ENCODE measurements at places on chromosomes 16 and 17.

DNA sequence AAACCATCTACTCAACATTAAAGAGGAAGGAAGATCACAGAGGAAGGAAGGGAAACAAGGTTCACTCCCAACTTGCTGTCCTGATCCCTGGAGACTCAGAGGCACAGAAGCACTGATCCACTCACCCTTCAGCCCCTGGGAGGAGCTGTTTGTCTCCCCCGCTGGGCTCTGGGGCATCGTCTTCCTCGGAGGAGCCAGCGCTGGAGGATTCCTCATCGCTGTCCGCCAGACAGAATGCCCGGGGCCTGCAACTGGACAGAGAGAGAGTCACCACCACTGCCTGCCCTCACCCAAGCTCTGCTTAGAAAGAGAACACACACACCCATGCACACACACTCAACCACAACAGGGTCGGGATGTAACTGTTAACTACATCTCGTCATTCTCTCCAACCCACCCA is 24.8 kb upstream of the ERN1 start:
- DNase-seq = no peak

DNA sequence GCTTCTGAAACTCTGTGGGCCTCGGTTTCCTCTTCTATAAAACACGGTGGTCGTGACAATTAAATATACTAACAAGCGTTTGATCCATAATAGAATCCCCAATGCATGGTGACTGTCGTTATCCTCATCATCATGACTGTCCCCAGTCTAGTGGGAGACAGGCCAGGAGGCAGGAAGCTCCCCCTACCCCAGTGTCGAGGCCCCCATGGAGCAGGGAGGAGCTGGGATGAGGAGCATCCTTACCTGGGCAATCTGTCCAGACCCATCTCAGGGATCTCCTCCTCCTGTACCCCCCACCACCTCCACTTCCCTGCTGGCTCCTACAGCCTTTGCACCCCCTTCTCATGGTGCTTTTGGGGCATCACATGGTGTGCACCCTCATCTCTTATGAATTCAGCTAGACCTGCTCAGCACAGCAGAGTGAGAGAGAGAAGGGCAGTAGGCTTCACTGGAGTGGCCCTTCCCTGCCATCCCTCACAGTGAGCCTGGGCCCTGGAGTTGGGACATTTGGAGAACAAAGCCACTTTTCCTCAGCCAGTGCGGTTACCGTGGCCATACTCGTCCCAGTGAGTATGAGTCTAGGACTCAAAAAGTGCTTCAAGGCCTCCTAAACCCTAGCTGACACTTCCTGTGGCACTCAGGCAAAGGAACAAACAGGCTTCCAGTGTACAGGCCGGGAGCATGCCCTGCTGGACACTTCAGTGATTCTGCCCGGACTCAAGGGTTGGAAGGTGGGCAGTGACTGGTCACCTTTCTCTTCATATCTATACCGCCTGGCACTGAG is 148.6 kb downstream of the CLEC16A start:
- no peak for DNase-seq

- DNase-seq = no peak
Observed at GRCh38 chr16:56651586-56651985, at the start of gene MT1B. Gene MT1B (plus strand): TSS chr16:56651886. CDS start chr16:56651954, 68 bp downstream.

DNA sequence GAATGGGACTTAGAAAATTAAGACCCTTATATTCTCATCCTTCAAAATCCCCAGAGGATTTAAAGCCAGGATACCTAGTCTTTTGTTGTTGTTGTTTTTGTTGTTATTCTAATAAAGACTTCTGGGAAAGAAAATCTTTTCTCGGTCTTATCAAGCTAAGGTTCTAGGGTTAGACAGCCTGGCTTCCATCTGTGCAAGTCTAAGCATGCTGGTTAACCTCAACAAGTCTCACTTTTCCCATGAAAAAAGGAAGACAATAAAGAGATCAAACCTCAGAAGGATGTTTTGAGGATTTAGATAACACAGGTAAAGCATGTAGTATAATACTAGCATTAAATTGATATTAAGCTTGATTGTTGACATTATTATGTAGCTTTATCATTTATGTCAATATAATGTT is 486.4 kb upstream of the SOX9 start:
- DNase-seq = no peak

GRCh38 chr16:22710326-22710725 is 103.6 kb upstream of the HS3ST2 start:
- no peak for DNase-seq
